Germinal center (tissue), 1 donor: ENCODE measurements at places on chromosomes 12 and 14.

- DNase-seq = no peak
Measured at GRCh38 chr12:106144847-106145246, 6.1 kb upstream of the NUAK1 start.

GRCh38 chr14:73008501-73008900, 18.4 kb downstream of the ZFYVE1 start:
- DNase-seq = no peak

GRCh38 chr12:39803151-39803550, 183.5 kb upstream of the ABCD2 start:
- no peak for DNase-seq

- no peak for DNase-seq
Measured at GRCh38 chr12:32567296-32567674, 111.8 kb upstream of the DNM1L start.

DNA sequence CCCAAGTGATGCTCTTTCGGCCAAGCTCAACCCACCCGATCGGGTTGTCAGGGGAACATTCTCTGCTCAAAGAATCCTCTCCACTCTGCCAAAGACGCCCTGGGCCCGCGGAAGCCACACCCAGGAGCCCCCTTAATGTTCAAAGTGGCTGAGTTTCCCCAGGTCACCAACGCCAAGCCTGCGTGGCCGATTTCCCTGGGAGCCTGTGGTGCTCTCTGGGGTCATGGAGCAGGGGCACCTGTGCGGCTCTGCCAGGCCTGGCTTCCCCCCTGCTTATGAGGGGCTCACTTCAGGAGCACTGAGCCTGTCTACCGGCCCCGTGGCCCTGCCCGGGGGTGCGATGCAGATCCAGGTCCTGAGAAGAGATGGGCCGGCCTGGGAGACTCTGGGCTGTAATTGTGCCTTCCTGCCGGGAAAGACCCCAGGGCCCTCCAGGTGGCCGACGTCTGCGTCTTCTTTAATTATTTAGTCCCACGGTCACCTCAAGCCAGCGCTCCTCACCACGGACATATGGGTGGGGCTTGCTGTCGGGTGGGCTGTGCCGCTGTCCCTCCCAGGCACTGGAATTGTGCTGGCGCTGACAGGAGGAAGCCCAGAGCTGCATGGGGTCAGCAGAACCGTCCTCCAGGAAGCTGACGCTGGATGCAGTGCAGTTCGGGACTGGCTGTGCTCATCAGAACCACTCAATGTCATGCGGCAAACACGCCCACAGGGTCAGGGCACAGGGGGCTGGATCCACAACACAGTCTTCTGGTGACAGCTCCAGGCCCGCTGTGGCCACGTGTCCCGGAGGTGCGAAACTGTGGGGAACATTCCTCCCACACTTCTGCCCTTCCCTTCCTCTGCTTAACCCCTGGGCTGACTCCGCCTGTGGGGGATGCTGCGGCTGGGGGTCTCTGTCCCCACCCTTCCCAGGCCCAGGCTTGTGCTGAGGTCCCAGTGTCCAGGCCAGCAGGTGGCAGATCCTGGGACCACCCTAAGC, 267.6 kb upstream of the SFSWAP start:
- no peak for DNase-seq

DNA sequence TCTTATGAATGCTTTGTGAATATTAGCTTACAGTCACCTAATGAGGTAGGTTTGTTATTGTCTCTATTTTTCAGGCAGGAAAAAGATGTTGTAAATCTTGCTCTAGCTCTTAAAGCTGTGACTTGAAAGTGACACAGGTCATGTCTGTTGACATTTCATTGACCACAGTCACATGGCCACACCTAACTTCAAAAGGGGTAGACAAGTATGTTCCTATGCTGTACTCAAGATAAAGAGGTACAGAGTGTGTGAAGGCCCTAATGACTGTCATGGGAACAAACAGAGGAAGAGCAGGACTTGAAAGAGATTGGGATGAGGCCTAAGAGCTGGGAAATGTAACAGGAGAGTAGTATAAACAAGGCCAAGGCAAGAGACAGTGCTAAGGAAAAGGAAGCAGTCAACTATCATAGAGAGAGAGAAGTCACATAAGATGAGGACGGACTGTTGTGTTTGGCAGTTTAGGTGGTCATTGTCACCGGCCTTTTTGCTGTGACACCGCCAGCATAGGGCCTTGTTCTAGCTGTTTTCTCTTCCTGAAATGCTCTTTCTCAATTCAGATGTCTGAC, 181.0 kb downstream of the CFAP54 start:
- no peak for DNase-seq

DNA sequence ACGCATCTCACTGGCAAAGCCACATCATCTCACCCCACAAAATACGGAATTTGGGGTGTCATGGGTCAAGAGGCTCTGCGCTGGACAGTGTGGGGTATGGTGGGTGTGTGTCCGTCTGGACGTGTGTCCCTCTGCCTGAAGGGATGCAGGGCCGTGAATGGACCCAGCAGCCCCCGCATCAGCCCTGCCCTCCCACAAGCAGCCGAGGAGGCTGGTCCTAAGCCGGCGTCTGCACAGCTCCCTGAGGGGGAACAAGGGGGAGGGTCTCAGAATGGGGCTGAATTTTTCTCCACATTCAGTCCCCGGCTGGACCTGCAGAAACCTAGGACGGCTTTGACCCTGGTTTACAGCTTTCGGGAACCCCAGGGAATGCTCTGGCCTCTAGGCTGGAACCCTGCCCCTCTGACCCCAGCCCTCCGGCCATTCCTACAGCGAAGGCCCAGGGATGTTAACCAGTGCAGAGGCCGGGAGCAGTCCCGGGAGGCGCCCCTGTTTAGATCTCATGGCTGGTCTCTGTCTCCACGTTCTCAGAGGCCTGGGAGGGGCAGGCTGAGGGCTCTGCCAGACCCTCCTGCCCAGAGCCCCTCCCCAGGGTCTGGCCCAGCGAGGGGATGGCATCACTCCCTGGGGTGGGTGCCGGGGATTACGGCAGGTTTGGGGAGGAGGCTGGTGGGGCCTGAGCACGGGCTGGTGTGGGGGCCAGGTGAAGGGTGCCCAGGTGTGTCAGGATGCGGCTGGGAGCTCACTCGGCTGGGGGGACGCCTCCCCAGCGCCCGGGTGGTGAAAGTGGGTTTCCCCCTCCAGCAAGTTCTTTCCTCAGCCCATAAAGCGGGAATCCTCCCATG, 156.5 kb upstream of the C14orf180 start:
- DNase-seq = no peak

- DNase-seq = no peak
Measured at GRCh38 chr12:76275511-76276093, 72.6 kb downstream of the BBS10 start.

DNA sequence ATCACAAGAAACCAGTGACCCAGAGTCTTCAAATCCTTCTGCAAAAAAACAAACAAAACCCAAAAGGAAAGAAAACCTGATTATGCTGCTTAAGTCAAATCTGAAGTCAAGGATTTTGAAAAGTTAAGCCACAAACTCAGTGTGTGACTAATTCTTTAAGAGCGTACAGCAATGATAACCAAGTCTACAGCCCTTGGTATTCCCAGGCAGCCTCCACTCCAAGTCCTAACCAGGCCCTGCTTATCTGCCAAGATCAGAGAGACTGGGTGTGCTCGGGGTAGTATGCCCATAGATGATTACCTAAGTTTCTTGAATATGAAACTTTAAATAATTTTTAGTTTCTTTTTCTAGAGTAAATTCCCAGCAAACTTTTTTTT, 13.1 kb downstream of the PGAM5 start:
- DNase-seq = no peak

- no peak for DNase-seq
Measured at GRCh38 chr14:101587441-101587911, 26.2 kb downstream of the DIO3 start.

DNA sequence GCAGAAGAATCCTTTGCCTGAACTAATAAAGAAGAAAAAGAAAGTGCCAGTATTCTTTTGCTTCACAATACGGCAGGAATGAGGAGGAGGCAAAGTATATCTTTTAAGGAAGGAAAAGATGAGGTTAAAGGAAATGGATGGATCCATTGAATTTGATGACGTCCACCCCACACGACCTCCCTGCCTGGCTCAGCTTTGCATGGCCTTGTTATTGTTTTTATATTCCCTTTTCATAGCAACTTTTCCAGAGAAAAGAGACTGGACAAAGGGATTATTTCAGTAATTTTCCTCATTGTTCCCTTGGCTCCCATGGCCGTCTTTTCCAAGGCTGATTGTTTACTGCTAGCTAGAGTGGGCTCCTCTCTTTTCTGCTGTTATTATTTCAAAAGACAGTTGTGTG, 123.2 kb upstream of the SEL1L start:
- no peak for DNase-seq

DNA sequence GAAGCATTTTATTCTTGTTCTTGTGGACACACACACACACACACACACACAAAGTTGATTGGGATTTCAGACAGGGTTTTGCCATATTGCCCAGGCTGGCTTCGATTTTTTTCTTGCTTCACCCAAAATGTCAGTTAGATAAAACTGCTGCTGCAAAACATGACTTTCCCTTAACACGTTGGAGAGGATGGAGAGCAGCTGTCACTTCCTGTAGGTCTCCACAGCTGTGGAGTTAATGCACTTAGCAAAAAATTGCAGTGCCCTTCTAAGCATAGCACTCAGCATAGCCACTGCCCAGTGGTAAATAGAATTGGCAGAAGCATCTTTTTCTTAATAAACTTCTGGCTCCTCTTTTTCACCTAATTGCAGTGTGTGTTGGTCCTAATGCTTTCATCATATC, 54.5 kb downstream of the PDZRN4 start:
- no peak for DNase-seq

- no peak for DNase-seq
Measured at GRCh38 chr12:26736563-26737486, 96.2 kb downstream of the ITPR2 start.

GRCh38 chr14:105839425-105840265, 313.3 kb downstream of the TMEM121 start:
- DNase-seq = no peak

DNA sequence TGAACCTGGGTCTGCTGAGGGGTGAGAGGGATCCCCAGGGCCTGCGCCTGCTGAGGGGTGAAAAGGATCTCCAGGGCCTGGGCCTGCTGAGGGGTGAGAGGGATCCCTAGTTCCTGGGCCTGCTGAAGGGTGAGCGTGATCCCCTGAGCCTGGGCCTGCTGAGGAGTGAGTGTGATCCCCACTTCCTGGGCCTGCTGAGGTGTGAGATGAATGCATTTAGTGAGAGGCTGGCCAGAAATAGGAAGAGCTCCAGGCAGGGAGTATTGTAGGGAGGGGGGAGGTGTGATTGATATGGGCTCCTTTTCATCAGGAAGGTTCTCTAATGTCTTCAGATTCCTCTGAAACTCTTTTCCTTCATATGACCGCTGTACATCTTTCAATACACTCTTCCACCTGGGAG, 43.0 kb downstream of the FAM186A start:
- no peak for DNase-seq

DNA sequence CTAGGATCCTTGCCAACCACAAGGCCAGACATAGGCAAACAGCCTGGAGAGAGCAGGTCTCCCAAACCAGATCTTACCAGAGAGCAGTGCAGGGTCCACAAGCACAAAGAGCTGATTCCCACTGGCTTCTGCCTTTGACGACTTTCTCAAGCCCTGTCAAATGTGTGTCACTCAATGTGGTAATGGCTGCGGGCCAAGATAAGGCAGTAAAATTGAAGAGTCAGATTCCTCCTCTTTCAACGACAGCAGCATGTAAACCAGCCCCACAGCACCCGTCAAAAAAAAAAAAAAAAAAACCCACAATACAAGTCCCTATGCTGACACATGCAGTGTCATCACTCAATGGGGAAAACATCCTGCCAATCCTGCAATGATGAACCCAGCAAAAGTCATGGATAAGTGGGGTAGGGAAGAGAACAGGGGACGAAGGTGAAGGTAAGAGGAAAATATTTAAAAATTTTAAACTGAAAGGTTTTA, at the start of gene STON2:
Gene STON2, minus strand, starts transcription at position 123 of the 477 bp plus-strand sequence. CDS start 1,942 bp downstream, outside the sequence.
- no peak for DNase-seq

DNA sequence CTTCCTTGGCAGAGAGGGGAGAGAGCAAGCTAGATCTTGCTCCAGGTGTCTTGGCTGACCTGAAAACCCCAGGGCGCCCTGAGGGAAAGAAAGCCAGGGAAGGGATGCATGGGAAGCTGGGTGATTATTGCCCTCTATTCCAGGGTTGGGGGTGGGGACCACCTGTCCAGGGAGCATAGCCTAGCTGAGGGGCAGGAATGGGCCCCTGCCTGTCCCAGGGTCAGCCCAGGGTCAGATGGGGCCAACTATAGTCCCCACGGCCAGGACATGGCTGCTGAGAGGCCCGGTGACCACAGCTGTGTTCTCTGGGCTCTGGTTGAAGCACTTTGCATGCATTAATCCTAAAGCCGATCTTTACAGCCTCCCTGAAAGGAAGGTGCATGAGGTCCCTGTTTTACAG, 30.1 kb upstream of the ZFP36L1 start:
- no peak for DNase-seq

DNA sequence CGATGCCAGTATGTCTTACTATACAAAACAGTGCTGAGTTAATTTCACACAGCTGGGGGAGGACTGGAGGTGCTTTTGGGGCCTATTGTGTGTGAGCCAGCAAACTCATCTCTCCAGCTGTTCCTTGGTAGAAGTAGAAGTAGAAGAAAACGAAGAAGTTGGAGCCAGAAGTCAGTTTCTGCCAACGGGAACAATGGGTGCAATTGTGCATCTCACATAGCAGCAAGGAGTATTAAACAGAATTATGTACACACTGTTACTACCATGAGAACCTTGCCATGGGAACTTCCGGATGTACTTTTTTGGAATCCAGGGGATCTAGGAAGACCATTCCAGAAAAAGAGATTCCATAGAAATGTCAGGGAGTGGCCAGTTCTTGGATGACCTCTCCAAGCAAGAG, 88.6 kb downstream of the VCPKMT start:
- DNase-seq = no peak

DNA sequence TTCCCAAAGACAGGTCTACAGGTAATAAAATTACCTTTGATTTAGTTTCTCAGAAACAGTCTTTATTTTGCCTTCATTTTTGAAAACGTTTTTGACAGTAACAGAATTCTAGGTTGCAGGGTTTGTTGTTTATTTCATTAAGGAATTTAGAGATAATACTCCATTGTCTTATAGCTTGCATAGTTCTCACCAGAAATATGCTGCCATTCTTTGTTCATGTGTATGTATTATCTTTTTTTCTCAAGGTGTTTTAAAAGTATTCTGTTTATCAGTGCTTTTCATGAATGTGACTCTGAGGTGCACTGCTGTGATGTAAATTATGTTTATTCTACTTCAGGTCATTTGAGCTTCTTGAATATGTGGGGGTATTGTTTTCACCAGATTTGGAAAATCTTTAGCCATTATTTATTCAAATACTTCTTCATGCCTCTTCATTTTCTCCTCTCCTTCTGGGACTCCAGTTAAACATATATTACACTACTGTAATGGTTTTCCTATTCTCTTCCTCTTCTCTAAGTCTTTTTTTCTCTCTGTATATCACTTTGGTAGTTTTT, 32.7 kb downstream of the ZNF605 start:
- DNase-seq = no peak

DNA sequence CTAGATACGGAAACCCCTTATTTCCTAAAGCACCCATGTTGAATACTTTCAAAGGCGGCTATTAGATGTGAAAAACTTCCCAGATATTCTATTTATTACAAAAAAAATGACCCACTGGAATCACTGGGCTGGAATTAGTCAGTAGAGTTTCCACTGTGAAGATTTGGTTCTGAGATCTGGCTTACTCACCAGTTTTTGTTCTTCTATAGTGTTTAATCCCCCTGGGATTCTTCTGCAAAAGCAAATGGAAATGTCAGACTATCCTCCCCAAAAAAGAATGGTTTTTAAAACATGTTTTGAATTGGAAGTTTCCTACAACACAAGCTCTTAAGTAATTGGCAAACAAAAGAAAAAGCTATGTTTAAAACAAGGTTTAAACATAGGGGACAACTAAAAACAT, 166.4 kb downstream of the STXBP6 start:
- no peak for DNase-seq

- no peak for DNase-seq
Measured at GRCh38 chr12:22248571-22249115, 85.9 kb downstream of the ST8SIA1 start.

GRCh38 chr14:49549446-49549845, 36.7 kb downstream of the RPS29 start:
- no peak for DNase-seq
